ENCODE measurements at places on chromosomes 2 and 18. TPM values are rescaled to one million over a fixed set of nuclear protein-coding genes. Genes with fewer than 3 reads are reported as not detected.

SPOPL gene
- 15.2 TPM for total RNA-seq

SLC4A5 gene
- total RNA-seq, result under 0.01 TPM

ABCG8 gene
- not detected for total RNA-seq

UGT1A6 gene
- total RNA-seq, result not detected

GRCh38 chr2:39160982-39161381, 40.1 kb upstream of the SOS1 start:
- H3K36me3 ChIP-seq, result no peaks in the 10 kb centered on the region
- H3K27me3 ChIP-seq, result no peaks in the 10 kb centered on the region
- no peaks in the 10 kb centered on the region for H3K4me1 ChIP-seq

DNA sequence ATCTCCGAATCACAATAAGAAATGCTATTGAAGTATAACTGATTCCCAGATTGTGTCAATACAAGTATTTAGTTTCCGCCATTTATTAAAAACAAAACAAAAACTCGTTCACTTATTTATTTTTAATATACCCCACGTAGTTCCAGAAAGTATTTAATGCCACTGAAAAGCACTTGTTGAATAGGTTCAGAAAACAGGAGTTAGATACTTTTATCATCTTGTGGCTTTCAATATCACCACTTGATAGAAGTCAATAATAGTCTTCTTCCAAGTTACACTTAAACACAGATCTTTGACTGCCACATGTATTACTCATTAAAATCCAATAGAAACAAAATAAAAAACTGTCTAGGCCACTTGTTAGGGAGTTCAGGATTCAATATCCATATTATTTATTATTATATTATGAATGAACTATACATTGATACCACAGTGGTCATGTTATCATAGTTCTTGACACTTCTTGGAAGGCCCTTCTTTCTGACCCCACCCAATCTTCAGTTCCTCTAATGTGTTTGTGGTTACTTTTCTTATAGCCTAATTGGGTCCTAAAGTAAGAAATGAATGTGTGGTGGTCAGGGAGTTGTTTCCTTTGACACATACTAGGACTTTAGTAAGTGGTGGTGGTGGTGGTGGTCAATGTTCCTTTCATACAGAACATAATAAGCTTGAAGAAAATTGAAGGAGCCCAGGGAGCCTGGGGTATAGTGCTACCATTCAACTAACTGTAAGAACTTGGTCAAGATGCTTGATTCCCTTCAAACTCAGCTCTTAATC, 221.3 kb upstream of the ITGA4 start:
- DNase-seq, result no peak
- H3K4me3 ChIP-seq, result no peak overlapping the region
- no peaks in the 10 kb centered on the region for H3K36me3 ChIP-seq

DNA sequence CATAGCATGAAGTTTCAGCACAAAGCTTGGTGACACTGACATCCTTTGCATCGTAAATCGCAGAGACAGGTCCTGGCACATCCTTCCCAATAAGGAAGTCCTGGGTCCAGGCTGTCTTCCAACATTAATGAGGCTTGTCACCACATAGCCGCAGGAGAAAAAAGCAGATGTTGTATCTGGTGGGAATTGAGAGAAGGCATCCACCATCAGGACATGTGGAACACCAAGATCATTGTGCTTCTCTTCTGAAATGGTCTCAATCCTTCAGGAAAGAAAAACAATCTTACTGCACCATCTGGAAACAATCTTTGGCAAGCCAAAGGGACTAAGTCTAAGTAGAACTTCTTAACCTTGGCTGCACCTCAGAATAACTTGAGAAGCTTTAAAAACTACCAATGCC, 119.0 kb upstream of the ARHGAP28 start:
- H3K4me1 ChIP-seq, result no peaks in the 10 kb centered on the region
- H3K36me3 ChIP-seq, result no peaks in the 10 kb centered on the region
- no peaks in the 10 kb centered on the region for H3K27me3 ChIP-seq
- H3K4me3 ChIP-seq, result no peak overlapping the region
- DNase-seq, result no peak

DNA sequence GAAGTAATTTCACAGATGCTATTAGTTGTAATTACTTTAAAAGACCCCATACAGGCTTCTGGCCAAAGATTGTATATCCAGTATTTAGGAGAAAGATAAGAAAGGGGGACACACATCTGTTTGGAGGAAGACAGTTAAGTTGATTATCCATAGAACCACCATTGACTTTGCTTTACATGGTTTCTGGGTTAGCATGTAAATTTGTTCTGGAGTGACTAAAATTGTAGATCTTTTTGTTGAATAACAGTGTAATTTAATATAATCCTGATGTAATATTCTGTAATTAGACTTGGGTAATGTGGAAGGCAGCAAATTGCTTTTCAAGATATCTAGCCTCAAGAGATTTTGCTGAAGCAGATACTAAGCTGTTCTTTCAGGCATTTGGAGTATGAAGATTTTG, 17.2 kb downstream of the COMMD1 start:
- H3K27ac ChIP-seq, result no peak overlapping the region
- H3K4me3 ChIP-seq, result no peak overlapping the region

- no peaks in the 10 kb centered on the region for H3K27me3 ChIP-seq
- no peak overlapping the region for H3K27ac ChIP-seq
- no peaks in the 10 kb centered on the region for H3K36me3 ChIP-seq
- H3K4me1 ChIP-seq, result no peaks in the 10 kb centered on the region
Measured at GRCh38 chr2:42602218-42602875, 33.9 kb downstream of the MTA3 start.

GRCh38 chr2:46082531-46083485, 214.4 kb upstream of the EPAS1 start:
- peaks cover 15% of the 10 kb centered on the region for H3K4me1 ChIP-seq
- no peaks in the 10 kb centered on the region for H3K27me3 ChIP-seq
- H3K27ac ChIP-seq, result peak overlapping the region; percentile 68
- no peak overlapping the region for H3K4me3 ChIP-seq
- H3K36me3 ChIP-seq, result no peaks in the 10 kb centered on the region

DNA sequence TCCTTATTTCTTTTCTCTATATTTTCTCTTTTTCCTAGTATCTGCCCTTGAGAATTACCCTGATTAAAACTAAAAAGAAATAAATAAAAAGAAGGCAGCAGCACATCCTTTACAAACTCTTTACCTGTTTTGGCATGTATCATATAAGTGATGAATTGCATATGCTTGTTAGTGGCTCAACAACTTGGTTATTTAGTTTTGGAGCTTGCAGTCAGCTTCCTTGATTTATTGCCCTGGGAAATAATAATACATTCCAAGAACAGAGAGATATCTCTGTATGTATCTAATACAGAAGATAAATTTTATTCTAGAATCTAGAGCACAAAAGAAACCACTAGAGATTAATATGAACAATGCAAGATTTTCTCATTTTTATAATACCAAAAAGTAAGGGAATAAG, 139.8 kb upstream of the ZC3H15 start:
- H3K4me1 ChIP-seq, result no peaks in the 10 kb centered on the region
- H3K27ac ChIP-seq, result no peak overlapping the region
- no peak for DNase-seq
- no peaks in the 10 kb centered on the region for H3K27me3 ChIP-seq
- no peak overlapping the region for H3K4me3 ChIP-seq
- no peaks in the 10 kb centered on the region for H3K36me3 ChIP-seq

DNA sequence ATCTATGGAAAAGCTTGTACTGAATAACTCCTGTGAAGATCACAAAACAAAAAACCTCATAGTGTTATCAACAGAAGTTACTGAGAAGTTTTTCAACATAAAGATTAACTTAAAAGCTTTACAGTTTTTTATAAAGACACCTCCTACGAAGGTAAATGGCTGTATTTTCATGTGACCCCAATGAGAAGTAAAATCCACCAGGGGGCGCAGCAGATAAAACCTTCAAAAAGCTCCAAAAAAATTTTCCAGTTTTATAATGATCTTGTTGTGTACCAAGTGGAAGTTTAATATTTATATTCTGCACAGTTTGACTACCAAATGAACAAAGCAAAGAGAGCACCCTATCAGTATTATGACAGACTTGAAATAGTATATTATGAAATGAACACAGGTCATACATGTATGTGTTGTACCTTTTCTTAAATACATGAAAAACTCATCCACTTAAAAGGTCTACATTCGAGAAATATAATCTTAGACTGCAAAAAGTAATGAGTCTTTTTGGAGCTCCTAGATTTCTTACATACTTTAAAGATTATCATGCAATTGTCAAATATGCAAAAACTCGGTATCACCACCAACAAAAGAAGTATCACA, 38.5 kb downstream of the PNO1 start:
- no peaks in the 10 kb centered on the region for H3K27me3 ChIP-seq
- no peaks in the 10 kb centered on the region for H3K36me3 ChIP-seq
- H3K27ac ChIP-seq, result no peak overlapping the region
- H3K4me1 ChIP-seq, result peaks cover 11% of the 10 kb centered on the region

DNA sequence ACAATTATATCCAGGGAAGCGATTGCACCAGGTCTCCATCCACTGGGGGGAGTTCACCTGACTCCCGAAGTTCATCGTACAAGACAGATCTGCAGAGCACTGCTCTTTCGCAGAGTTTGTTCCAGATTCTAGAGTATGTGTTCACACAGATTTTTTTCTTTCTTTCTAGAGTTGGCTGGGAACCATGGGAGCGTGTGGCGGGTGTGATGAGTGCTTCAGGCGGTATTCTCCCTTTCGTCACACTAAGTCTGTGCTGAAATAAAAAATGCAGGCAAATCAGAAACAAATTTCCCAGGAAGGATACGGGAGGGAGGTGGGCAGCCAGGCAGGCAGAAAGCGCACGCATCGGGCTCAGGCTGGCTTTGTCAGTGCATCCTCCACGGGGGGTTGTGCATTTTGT, 129.8 kb upstream of the SOX11 start:
- no peak overlapping the region for H3K4me3 ChIP-seq
- DNase-seq, result peak; percentile 24
- H3K27me3 ChIP-seq, result no peaks in the 10 kb centered on the region
- no peaks in the 10 kb centered on the region for H3K4me1 ChIP-seq
- no peak overlapping the region for H3K27ac ChIP-seq
- no peaks in the 10 kb centered on the region for H3K36me3 ChIP-seq

GRCh38 chr18:21599585-21600525, 649 bp downstream of the ESCO1 start:
- peak overlapping the region; percentile 90 for H3K4me3 ChIP-seq
- H3K36me3 ChIP-seq, result no peaks in the 10 kb centered on the region
- H3K4me1 ChIP-seq, result peaks cover 4% of the 10 kb centered on the region
- peak; percentile 3 for DNase-seq

DNA sequence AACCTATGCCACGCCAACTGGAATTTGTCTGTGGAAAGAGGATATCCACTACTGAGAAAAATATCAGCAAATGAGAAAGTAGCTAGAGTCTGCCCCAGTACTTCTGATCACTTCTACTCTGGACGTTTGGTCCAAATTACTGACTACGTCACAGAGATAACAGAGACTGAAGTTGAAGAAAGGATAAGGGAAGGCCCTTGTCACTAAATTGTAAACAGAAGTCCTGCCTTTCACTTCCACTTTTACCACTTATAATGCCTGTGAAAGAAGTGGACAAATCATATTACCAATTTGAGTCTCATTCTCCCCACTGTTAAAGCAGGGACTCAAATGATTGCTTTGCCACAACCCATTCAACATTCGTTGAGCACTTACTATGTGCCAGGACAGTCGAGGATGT, 173.9 kb upstream of the ERBB4 start:
- no peaks in the 10 kb centered on the region for H3K27me3 ChIP-seq
- DNase-seq, result peak; percentile 16
- H3K27ac ChIP-seq, result peak overlapping the region; percentile 58
- no peak overlapping the region for H3K4me3 ChIP-seq
- no peaks in the 10 kb centered on the region for H3K4me1 ChIP-seq
